ENCODE measurements at places on chromosomes 5 and 9.

DNA sequence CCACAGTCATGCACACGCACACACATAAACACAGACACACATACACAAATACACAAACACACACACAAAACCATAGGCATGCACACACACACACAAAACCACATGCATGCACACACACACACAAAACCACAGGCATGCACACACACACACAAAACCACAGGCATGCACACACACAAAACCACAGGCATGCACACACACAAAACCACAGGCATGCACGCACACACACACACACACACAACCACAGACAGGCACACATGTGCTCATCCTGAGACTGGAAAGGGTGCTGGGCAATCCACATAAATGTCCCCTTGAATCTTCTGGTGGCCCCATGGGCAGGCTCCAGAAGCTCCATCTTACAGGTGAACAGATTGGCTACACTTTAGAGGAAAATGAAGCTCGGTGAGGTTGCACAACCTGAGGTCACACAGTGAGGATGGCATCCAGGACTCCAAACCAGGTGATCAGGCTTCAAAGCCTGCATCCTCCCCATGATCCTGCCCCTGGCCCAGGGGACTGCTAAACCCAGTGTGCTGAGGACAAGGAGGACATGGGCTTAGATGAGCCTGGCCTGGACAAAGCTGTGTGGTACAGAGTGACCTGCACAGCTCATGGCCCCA lies 144.8 kb downstream of the GADD45G start:
- DNase-seq: no peak

DNA sequence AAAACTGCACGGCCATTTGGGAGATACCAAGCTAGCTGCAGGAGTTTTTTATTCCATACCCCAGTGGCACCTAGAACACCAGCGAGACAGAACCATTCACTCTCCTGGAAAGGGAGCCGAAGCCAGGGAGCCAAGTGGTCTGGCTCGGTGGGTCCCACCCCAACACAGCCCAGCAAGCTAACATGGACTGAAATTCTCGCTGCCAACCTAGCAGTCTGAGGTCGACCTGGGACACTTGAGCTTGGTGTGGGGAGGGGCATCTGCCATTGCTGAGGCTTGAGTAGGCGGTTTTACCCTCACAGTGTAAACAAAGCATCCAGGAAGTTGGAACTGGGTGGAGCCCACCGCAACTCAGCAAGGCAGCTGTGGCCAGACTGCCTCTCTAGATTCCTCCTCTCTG lies 108.9 kb upstream of the CHD1 start:
- no peak for DNase-seq

GRCh38 chr5:167953151-167953798 lies 338.2 kb upstream of the WWC1 start:
- DNase-seq: no peak

- DNase-seq: no peak
These were observed 37.9 kb downstream of the CYFIP2 start for GRCh38 chr5:157303667-157304327.

DNA sequence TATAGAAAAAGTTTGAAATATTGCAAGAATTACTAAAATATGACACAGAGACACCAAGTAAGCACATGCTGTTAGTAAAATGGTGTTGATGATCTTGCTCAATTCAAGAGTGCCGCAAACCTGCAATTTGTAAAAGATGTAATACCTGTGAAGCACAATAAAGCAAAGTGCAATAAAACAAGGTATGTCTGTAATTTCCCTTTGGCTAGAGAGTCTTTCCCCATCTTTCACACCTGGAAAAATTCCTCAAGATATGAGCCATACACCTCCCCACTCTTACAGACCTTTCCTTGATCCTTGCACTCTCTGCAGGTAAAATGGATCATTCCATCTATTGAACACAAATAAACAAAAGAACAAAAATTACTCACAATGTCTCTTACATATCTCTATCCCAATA lies 597.8 kb downstream of the EFNA5 start:
- DNase-seq: no peak

DNA sequence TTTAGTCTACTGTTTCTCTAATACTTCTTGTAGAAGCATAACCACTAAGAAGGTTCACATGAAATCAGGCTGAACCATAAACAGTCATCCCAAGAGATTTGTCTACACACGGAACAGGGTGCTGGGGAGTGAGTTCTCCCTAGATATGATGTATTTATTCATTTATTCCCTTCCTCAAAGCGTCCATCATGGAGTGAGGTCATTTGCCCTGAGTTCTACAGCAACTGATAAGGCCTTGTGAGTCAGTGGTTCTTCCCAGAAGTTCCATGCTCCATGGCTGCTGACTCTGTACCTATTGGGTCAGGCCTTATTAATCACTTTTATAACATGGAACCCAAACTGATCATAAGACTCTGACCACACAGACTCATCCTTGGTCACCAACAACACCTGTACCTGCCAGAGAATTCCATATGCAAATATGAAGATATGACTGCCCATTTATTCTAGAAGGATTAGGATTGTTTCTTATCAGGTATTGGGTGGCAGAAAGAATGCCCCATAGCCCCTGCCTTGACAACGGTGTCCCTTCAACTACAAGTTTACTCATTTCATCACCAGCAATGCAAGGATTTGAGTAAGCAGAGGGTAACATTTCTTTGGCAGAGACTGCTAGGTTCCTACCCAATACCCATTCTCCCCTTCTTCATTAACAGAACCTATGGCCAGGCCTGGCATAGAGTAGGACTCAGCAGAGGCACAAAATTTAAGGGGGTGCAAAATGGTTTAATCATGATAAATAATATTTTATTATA lies 118.1 kb downstream of the LHFPL2 start:
- peak; percentile 18 for DNase-seq

DNA sequence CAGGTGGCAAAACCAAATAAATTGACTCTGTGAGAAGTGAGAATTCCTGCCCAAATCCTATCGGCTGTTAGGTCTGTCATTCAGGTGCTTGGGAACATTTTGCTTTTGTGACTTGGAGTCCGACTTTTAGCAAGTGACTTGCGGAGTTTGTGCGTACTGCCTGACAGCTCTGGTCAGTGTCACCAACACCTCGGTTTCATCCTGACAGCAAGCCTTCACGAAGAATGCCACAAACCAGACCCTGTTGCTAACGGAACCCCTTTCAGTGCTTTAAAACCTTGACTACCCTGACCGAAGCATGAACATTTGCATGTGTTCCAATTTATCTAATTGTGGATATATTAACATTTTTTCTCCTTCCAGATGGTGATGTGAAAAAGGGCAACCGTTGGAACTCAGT lies 26.5 kb downstream of the LIX1 start:
- no peak for DNase-seq

- DNase-seq: no peak
These were observed 316.4 kb upstream of the GRIN3A start for GRCh38 chr9:102054811-102055210.

- no peak for DNase-seq
These were observed 133.8 kb upstream of the MEF2C start for GRCh38 chr5:89016741-89017303.

GRCh38 chr5:176844706-176845391 lies 34.5 kb downstream of the UNC5A start:
- no peak for DNase-seq

- no peak for DNase-seq
These were observed 49.7 kb upstream of the FST start for GRCh38 chr5:53430618-53431252.

- DNase-seq: no peak
These were observed 72.0 kb downstream of the KIF24 start for GRCh38 chr9:34256987-34257585.

DNA sequence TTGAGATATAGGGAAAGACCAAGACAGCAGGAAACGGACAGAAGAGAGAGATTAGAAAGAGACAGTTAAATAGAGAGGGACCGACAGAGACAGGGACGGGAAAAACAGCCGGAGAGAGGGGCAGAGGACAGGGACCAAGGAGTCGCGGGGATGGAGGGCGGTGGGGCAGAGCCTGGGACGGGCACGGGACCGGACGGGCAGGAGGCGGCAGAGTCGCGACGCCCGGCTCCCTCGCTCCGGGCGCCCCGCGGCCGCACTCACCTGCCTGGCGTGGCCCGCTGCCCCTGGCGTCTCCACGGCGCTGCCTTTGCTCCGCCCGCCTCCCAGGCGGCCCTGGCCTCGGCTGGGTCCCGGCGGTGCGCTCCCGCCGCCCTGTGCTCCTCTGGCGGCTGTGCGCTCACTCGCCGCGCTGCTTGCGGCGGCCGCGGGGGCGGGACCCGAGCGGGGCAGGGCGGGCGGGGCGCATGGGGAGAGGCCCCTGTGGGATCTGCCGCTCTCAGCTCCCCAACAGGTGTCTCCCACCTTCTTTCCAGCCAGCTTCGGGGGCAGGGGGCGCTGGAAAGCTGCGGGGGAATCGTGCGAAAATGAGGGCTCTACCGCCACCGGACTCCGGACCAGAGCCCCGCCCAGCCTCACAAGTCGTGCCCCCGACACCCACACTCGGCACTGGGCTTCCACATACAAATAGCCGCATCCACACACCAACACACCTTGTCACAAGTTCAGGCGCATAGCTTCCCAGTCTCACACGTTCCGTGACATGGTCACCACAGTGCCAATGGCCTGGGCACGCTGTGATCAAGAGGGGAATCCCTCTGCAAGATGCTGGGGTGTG lies at the start of gene ARID3C:
TSS of gene ARID3C (minus strand) at position 411 of the 835 bp plus-strand sequence. CDS start 1,052 bp downstream, outside the sequence.
- no peak for DNase-seq

All from T1000 (cell line).